ENCODE measurements at places on chromosomes 2 and 18. TPM values are rescaled to one million over a fixed set of nuclear protein-coding genes. Genes with fewer than 3 reads are reported as not detected.

DNA sequence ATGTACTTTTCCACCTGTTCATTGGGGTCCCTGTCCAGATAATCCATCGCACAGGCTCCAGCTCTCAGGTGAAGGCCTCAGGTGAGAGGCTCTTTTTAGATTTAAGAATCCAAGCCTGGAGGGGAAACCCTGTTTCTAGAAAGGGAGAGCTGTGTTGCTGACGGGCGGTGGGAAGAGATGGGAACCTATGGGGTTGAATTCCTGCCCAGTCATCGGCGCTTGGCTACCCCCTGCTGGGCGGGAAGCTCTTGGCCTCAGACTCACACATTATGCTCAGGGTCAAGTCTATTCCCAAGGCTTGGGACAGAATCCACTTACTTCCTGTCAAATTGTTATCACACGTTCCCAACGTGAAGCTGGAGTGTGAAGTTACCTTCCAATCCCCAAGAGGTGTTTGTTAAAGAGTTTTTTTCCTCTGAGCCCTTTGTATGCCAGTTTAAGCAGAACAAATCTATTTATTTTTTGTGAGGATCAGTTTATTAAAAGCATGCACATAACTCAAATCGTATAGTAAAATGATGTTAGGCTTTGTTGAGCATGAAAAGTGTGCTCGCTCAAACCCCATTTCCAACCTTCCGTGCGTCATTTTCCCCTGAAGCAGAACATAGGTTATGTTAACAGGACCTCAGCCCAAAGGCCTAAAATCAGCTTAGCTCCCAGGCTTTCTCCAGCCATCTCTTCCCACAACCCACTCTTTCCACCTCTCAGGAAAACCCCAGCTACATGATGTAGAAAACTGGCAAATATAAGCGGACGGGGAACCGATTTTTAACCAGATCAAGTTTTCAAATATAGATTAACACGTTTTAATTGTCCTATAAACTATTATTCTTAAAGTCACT lies 181.7 kb upstream of the ETAA1 start:
- peak; percentile 79 for DNase-seq

Gene HOXD8
- total RNA-seq = 11.6 TPM

DNA sequence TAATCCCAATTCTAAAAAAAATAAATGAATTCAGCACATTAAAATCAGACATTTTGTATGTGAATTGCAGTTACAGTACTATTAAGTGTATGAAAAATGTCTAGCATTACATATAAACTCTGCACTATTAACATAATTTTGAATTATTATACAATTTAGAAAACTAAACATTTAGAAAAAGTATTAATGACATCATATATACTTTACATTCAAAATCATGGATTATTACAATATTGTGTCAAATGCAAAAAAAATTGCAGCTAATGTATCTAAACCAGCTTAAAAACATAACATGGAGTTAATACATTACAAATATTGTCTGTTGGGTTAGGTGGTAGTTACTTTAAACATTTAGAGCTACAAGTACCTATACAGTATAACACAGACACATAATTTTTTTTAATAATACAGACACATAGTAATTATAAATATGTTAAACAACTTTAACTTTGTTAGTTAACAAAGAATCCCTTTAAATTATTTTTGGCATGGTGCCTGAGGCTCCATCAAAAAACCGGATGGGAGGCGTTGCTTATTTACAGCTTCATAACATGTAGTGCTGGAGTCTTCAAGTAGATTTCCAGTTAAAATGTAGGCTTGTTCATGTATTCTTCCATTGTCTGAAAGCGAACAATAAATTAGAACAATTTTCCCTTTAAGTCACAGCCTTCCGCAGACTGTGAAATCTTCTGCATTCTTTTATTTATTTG lies 79.1 kb downstream of the AP1S3 start:
- DNase-seq = no peak

DNA sequence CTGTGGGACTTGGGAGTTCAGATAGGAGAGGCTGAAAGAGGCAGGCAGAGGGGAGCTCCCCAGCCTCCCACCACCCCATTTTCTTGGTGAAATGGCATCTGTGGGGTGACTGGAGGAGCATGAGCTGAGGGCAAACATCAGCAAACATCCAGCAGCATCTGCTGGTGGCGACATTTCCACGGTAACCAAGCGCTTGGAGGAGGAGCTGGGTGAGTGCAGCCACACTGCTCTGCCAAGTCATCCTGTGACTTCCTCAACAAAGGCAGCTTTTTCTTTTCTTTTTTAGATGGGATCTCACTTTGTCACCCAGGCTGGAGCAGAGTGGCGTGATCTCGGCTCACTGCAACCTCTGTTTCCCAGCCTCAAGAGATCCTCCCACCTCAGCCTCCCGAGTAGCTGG lies 5.6 kb downstream of the TXNL4A start:
- no peak for DNase-seq

DNA sequence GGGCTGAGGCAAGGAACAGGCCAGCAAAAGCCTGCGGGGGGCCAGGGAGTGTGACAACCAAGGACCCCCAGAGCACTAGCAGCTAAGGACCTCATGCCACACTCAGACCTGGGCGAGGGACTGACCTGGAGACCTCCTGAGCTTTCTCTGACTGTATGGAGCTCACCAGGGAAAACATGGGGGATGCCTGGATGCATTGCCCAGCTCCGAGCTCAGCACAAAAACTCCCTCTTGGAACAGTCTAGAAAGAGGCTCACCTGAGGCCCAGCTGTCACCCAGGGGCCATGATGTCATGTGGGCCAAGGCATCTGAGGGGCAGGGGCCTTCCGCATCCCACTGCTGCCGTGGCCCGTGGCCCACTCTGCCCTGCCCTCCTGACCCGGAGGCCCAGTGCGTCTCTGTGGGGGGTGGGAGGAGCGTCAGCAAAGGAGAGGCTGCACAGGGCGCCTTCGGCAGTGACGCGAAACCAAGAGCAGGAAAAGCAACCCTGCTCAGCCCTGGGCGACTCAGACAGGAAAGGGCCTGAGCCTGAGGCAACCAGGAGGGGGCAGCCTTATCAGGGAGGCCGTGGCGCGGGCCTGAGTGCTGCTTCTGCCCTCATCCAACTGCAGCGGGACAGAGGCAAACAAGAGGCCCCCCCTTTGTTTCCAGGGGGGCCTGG lies 57.3 kb upstream of the ALPP start:
- no peak for DNase-seq

Gene PASK
- 5.9 TPM for total RNA-seq

Gene ANTXR1
- 57.0 TPM for total RNA-seq
